ENCODE measurements at places on chromosomes 11 and 22.

DNA sequence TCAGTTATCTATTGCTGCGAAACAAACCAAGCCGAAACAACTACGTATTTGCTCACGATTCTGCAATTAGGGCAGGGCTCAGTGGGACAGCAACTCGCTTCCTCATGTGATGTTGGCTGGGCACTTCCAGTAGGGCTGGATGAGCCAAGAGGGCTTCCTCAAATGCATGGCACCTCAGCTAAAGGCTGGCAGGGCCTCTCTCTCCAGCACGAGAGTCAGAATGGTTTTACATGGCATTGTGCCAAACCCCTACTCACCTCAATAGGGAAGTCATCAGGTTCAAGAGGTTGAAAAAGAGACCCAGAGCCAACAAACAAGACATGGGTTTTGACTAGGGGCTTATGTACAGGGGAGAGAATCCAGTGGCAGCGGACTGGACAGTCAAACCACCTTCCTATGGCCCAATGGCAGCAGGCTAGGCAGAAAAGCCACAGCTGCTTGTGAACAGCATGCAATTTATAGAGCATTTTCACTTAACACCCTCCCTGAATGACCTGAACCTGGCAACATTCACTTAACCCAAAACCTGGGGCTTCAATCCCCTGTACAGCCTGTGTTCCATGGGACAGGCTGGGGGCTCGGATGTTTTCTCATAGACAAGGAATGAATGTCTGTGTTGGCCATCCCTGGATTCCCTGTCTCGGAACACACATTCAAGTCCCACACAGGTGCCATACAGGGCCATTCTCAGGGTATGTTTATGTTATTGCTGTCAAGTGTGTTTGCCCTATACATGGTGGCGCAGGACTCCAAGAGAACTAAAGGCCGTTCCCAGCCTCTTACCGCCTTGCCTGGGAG is 154.2 kb upstream of the NAV2 start:
- no peak for DNase-seq

DNA sequence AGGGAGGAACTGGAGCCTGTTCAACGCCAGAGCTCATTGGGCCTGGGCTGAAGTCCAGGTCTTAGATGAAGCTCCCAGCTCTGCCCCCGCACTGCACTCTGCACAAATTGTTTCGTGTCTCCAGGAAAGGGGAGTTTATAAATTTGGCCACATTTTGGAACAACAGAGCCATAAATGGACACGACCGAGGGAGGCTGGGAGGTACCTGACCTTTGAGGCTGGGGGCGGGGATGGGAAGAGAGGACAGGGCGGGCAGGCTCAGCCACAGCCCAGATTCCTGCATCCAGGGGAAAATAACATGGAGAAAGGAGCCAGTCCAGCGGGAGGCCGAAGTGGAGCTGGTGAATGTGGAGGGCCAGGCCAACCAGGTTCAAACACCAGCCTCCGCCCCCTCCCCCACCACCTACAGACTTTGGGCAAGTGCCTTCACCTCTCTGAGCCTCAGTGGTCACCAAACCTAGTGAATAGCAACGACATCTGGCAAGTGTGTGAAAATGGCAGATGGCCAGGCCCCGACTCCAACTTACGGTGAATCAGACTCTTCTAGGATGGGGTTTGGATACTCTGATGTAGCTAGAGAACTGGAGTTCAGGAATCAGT is 36.8 kb upstream of the SMTN start:
- peak; percentile 76 for DNase-seq

DNA sequence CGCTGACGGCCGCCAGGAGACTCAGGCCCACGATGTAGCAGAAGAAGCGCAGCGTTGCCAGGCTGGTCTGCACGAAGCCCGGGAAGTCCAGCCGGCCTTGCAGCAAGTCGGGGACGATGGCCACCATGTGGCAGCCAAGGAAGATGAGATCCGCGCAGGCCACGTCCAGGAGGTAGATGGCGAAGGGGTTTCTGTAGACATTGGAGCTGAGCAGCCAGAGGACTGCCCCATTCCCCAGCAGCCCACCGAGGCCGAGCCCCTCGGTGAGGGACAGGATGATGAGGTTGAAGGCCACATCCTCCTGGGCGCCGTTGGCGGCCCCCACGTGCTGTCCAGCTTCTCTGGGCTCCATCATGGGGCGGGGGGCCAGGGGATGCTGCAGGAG is 3.8 kb downstream of the MRGPRE start:
- peak; percentile 5 for DNase-seq

DNA sequence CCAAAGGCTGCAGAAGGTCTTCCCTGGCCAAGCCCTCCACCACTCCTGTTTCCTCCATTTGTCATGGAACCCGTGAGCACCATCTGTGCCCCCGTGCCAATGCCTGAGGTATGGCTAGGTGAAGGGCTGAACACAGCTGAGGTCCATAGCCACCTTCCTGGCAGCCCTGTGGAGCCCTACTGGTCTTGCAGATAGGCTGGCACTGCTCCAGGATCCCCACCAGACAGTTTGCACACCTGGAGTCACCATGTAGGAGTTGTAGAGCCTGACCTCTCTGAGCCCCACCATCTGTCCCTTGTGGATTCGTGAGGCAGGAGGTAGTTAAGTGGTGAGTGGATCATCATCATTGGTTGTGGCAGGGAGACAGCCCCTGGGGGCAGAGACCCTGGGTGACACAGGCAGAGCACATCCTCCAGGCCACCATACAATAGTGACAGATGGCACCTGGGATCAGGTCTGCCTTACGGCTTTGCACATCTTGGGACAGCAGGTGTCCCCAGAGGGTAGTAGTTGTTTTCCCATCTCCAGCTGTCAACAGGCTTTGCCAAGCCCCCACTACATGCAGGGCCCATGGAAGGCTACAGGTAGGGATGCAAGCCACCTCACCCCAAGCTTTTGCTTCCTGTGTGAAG is 52.5 kb upstream of the SUSD2 start:
- no peak for DNase-seq

- DNase-seq: no peak
These were observed 32.1 kb downstream of the GRIK4 start for GRCh38 chr11:120543521-120544215.

DNA sequence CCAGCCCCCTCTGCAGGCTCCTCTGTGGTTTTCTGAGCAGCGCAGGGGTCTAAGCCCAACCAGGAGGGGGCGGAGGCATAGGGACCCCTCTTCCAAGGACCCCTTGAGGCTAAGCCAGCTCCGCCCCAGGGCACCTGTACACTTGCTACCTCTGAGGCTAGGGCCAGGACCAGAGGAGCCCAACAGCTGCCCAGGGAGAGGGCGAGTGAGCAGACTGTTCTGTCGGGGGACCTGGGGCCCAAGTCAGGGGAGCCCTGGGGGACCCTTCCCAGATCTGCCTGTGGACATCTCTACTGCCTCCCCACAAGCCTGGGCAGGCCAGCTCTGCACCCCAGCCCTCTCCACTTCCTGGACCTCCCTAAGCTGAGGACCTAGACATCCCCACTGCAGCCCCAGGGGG is 1.8 kb downstream of the B4GALNT4 start:
- no peak for DNase-seq

DNA sequence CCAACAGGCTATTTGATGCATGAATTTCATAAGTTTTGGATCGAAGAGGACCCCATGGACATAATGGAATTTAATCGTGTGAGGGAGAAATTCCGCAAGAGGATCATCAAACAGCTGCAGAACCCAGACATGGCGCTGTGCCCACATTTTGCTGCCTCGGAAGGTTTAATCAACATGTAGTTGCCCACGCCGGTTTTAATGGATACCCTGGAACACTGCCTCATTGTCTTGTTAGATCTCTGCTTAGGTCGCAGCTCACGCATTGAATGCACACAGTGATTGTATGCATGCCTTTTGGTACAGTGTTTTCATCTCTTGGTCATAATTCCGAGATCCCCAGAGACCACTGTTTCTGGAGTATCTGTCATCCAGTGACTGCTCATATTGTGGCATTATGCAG is 46.8 kb downstream of the SLN start:
- no peak for DNase-seq

GRCh38 chr11:44773351-44773965 is 46.7 kb downstream of the TSPAN18 start:
- DNase-seq: no peak

- DNase-seq: no peak
These were observed 11.0 kb downstream of the IL17REL start for GRCh38 chr22:50001388-50002231.
